Kasumi-1 (cell line): ENCODE measurements at places on chromosomes 11 and 22.

DNA sequence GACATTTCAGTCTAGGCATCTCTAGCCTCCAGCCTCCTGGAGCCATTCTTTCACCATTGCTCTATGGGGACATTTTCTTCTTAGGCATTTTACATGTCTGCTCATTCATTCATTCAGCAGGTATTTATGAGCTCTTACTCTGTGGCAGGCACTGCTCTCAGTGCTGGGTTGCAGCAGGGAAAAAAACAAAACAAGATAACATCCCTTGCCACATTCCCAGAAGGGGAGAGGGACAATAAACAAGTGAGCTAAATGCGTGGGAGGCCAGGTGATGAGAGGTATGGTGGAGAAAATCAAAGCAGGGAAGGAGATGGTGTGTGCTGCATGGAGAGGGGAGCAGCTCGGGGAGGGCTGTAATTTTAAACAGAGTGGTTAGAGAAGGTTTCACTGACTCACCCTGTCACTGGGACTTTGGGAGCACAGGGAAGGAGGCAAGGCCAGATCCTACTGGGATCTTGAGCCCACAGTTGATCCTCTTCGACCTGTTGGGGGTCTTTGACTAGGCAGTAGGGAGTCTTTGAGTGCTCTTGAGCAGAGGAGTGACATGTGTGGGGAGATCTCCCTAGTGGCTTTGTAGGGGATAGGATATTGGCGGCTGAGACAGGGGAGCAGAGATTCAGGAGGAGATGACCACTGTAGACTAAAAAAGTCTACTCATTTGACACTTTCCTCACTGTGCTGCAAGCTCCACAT lies 17.0 kb downstream of the MICAL2 start:
- no peak for DNase-seq

DNA sequence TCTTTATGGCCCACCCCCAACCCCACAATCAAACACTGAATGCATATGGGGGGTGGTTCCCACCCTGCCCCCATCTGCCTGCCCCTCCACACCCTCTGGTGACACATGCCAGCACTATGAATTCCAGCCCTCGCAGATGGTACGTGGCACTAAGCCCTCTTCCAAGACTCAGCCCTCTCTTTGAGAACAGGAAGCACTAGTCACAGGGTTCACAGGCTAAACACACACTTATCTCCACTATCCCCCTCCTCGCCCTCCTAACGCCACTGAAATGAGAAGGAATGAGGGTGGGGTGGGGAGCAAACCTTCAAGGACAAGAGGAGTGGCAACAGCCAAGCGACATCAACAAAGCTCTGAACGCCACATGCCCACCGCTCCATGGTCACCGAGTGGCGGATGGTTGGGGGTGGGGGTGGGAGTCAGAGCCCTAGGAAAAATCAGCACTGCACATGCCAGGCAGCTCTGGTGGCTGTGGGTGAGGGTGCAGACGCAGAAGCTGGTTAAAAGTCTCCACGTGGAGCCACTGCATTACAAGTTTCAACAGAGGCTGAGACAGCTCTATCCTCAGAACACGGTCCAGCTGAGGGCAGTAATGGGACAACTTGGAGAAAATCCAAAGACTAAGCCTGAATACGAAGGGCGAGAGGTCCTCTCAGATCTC lies 33.6 kb downstream of the TMEM184B start:
- no peak for DNase-seq

GRCh38 chr11:132439711-132440255 lies 1069.4 kb downstream of the NTM start:
- DNase-seq = no peak

DNA sequence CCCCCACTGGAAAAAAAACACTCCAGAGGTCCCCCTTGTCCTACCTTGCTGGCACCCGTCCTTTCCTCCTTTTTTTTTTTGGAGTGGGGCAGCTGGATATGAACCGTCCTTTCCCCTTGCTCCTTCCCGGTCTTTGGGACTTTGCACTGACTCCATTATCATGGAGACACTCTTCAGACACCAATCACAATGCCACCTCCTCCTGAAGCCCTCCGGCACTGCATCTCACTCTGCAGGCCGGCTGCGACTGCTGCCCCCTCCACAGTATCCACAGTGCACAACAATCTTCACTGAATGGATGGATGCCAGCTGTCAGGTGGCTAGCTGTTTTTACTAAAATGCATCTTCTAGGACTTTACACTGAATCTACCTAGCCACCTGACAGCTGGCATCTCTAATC lies 12.7 kb upstream of the RGL4 start:
- DNase-seq = no peak

- DNase-seq = no peak
Observed at GRCh38 chr11:19664886-19665548, 47.6 kb upstream of the NAV2 start.
